Glomerular endothelial cell (primary cell): ENCODE measurements at places on chromosomes 13 and 19. TPM values are rescaled to one million over a fixed set of nuclear protein-coding genes. Genes with fewer than 3 reads are reported as not detected.

DNA sequence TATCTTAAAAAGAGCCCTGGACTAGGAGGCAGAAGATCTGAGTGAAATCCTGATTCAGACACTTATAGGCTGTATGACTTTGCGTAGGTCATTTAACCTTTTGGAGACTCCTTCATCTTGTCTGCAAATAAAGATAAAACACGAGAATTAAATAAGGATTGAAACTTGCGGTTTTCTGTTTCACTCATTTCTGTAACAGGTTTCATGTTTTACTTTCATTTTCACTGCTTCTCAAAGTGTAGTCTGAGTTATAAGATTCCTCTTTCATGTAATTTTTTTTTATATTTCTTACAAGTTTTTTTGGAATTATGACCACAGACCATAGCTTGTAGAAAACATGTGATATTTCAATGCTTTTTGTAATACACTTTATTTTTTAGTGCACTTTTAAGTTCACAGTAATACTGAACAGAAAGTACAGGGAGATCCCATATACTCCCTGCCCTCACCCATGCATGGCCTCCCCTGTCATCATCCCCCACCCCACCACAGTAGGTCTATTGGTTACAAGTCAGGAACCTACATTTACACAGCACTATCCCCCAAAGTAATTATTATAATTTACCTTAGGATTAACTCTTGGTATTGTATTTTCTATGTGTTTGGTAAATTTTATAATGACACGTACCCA lies 174.6 kb downstream of the ITGBL1 start:
- no peak for DNase-seq

DNA sequence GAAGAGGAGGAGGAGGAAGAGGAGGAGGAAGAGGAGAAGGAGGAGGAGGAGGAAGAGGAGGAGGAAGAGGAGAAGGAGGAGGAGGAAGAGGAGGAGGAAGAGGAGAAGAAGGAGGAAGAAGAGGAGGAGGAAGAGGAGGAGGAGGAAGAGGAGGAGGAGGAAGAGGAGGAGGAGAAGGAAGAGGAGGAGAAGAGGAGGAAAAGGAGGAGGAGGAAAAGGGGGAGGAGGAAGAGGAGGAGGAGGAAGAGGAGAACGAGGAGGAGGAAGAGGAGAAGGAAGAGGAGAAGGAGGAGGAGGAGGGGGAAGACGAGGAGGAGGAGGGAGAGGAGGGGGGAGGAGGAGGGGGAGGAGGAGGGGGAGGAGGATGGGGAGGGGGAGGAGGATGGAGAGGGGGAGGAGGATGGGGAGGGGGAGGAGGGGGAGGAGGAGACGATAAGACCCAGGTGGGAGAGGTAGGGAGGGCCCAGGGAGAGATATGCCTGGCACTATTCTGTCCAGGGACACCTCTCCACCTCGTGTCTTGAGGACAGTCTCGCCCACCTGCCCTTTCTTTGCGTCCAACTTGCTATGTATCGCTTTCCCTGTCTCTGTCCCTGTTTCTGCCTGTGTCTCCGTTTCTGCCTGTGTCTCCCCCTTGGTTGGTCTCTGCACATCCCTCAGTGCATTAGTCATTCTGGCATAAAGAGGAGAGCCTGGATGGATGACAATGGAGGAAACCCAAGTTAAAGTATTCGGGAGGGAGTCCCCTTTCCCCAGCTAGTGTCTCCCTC lies 7.1 kb upstream of the KLK5 start:
- no peak for DNase-seq

- no peak for DNase-seq
These were observed 713.6 kb upstream of the MIR17HG start for GRCh38 chr13:90633849-90634248.

DNA sequence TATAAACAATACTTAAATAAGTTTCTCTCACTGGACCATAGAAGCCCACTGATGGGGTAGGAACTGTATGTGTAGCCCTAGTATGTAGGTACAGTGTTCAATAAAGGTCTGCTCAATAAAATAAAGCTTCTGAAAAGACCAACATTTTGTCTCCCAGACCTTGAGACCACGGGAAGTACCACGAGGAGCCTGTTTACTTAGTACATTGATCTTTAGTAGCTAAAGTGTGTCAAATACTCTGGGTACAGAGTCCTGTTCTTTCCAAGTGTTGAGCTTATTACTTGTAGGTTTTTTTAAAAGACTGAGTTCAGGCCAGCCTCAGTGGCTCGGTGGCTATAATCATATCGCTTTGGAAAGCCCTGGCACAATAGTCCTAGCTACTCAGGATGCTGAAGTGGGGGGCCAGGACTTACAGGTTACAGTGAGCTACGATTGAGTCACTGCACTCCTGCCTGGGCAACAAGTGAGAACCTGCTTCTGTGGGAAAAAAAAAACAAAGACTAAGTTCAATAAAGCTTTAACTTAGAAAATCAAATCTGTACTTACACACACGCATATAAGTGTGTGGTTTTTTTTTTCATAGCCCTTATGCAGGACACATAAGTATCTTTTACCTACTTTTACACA lies 3.4 kb downstream of the MTRF1 start:
- DNase-seq = no peak

DNA sequence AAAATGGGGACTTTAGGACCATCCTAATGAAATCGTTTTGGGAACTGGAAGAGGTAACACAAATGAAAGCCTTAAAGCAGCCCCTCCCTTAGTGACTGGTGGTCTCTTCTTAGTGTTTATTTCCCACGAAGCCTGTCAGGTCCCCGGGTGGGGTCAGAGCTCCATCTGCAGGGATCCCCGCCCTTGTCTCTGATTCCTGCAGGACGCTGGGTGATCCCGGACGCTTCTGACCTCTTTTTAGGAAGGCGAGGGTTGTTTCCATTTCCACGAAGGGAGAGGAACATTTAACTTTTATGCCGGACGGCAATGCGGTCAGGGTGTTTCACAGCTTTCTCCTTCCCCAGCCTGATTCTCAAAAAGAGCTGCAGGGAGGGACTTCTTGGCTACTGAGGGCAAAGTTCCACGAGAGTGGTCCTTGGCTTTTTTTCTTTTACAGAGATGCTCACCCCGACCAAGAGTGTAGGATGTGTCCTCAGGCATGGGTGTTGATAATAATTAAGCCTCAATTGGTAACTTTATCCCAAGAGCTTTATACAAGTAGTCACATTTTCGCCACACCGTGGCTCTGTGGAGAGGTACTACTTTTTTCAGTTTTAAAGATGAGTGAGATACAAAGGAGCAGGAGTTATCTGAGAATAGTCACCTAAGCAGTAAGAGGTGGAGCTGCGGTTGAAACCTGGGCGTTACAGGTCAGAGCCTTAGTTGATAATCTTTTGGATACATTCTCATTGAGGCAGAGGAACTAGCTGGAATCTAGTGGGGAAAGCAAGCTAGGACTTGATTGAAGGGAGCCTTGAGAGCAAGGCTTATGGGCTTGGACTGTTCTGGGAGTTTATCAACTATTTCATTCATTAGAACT lies 813 bp downstream of the ZNF284 start:
- no peak for DNase-seq

DNA sequence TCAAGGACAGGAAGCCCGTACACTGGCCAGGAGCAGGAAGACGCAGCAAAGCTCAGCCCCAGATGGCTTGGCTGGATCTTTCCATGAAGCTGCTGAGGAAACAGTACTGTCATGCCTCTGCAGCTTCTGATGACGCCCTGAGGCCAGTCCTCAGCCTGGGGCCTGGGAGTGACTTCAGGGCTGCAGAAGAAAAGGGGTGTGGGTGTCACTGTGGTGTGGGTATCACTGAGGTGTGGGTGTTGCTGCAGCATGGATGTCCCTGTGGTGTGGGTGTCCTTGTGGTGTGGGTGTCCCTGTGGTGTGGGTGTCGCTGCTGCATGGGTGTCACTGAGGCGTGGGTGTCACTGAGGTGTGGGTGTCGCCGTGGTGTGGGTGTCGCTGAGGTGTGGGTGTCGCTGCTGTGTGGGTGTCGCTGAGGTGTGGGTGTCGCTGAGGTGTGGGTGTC lies 12.0 kb upstream of the GAS6 start:
- DNase-seq = no peak

- no peak for DNase-seq
These were observed 121.7 kb downstream of the NHLRC3 start for GRCh38 chr13:39159846-39160370.

GRCh38 chr19:55080968-55081769 lies 5.5 kb downstream of the EPS8L1 start:
- DNase-seq = no peak

GRCh38 chr19:43618921-43619261 lies 538 bp downstream of the ZNF428 start:
- DNase-seq = no peak

GRCh38 chr13:101880581-101880980 lies 428.1 kb downstream of the ITGBL1 start:
- DNase-seq = no peak

DNA sequence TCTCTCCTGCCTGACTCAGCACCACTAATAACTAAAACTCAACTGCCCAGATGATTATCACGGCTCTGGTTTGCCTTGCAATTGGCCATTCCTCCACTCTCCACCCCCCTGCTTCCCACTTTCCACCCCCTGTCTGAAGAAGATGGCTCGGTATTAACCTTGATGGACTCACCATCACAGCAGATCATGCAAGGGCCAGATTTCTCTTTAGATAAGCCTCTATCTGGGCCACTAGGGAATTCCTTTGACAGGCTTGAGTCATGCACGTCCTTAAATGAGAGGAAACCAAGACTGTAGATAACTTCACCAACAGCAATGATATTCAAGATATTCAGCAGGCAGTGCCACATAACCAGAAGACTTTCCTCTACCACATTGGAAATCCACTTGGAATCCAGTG lies 131.1 kb upstream of the NBEA start:
- DNase-seq = no peak

DNA sequence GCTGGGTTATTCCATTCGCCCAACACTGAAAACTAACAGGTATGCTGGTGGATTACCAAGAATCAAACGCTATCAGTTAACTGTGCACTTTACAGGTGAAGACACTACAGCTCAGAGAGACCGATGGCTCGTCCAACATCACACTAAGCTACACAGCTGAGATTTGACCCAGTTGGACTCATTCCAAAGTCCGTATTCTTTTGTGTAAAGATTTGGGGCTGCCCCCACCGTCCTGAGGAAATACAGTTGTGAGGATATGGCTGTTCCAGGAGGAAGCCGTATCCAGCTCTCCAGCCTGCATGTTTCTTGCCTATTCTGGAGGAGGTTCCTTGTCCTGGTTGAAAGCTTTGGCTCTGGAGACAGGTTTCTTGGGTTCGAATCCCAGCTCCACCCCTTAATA lies 4.2 kb downstream of the ZSCAN5A start:
- no peak for DNase-seq

GRCh38 chr19:4414800-4415321 lies 12.4 kb downstream of the CHAF1A start:
- no peak for DNase-seq

DNA sequence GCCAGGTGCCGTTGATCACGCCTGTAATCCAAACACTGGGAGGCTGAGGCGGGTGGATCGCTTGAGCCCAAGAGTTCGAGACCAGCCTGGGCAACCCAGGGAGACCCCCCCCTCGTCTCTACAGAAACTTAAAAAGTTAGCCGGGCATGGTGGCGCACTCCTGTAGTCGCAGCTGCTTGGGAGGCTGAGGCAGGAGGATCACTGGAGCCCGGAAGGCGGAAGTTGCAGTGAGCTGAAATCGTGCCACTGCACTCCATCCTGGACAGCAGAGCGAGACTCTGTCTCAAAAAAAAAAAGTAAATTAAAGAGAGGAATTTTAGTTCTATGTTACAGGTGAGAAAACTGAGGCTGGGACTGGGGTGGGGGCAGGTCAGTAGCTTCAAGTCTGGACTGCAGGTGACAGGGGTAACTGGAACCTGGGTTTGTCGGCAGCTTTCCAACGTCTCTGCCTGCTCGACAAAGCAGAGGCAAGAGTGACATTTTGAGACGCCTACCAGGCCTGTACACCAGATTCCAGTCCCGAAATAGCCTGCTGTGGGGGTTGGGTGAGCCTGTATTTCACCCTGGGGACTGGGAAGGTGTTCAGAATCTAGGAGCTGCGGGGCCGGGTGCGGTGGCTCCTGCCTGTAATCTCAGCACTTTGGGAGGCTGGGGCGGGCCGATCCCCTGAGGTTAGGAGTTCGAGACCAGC lies 1.2 kb downstream of the SELENOW start:
- no peak for DNase-seq

DNA sequence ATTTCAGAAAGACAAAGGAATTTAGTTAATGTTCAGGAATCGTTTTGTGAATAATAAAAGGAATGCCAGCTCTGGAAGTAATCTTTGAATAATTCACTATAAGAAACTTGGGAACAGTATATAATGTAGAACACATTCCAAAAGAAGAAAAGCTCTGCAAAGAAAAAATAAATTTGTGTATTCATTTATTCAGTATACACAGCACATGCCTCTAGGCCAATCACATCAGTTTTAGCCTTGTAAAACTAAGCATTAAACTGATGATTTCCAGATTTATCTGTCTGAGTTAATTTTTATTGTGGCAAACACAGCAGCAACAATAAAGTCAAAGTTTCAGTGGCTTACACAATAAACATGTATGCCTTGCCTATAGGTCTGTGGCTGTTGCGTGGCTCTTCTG lies 5.7 kb upstream of the RXFP2 start:
- no peak for DNase-seq

DNA sequence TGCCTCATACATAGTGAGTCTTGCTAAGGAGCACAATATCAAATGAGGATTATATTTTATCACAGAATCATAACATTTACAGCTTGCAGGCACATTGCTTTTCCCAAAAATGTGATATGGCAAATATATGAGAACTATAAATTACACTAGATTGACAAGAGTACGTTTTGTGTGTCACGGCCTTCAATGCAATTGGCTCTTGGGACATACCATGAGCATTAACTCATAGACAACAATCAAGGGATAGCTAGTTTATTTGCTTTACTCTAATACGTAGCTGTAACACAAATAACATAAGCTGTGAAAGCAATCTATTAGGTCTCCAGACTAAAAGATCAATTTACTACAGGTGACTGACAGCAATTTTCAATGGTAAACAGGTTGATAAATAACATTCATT lies 17.8 kb downstream of the LHFPL6 start:
- DNase-seq = no peak

- DNase-seq = no peak
These were observed 12.8 kb upstream of the RASA3 start for GRCh38 chr13:114145256-114145655.

- no peak for DNase-seq
These were observed 74.9 kb downstream of the ALOX5AP start for GRCh38 chr13:30810261-30810701.

GRCh38 chr13:77749344-77749880 lies 51.9 kb downstream of the SLAIN1 start:
- no peak for DNase-seq

- DNase-seq = no peak
These were observed 428.5 kb downstream of the GPC6 start for GRCh38 chr13:93655154-93655553.

GRCh38 chr13:27101847-27102246 lies 69.8 kb downstream of the USP12 start:
- DNase-seq = no peak

GRCh38 chr19:38388349-38389100 lies at the start of gene SPRED3:
TSS of gene SPRED3 (plus strand) at chr19:38388697. CDS start at chr19:38390303, 1,606 bp downstream.
- no peak for DNase-seq

GRCh38 chr19:38597075-38597474 lies 20.7 kb downstream of the MAP4K1 start:
- no peak for DNase-seq

The ZNF568 gene
- total RNA-seq = 5.3 and 12.0 TPM in 2 replicates

The DYRK1B gene
- total RNA-seq = 34.7 and 40.4 TPM in 2 replicates

The IL17D gene
- total RNA-seq = 10.6 and 13.6 TPM in 2 replicates

The SIAH3 gene
- total RNA-seq = 0.10 TPM in 1 of 2 replicates, not detected in the other

The ZFP28 gene
- total RNA-seq = 5.4 and 6.3 TPM in 2 replicates

The S1PR4 gene
- total RNA-seq = 2.1 TPM in 1 of 2 replicates, not detected in the other

The CGB3 gene
- not detected in 2 replicates for total RNA-seq

The F7 gene
- not detected in 2 replicates for total RNA-seq

The NKG7 gene
- not detected in 2 replicates for total RNA-seq

The ADPRHL1 gene
- 1.1 and 1.3 TPM in 2 replicates for total RNA-seq

The NXNL1 gene
- total RNA-seq = not detected in 2 replicates

The STARD13 gene
- 20.6 and 28.4 TPM in 2 replicates for total RNA-seq
